Aorta (tissue), 5 donors: ENCODE measurements at places on chromosomes 5 and 9. TPM values are rescaled to one million over a fixed set of nuclear protein-coding genes. Genes with fewer than 3 reads are reported as not detected.

- no peak for DNase-seq
Observed at GRCh38 chr9:128405780-128406171, 14.9 kb upstream of the CERCAM start.

The PHF24 gene
- not detected for polyA plus RNA-seq

- DNase-seq, result peak; percentile 44
Observed at GRCh38 chr5:527646-528628, 3.7 kb upstream of the SLC9A3 start.

DNA sequence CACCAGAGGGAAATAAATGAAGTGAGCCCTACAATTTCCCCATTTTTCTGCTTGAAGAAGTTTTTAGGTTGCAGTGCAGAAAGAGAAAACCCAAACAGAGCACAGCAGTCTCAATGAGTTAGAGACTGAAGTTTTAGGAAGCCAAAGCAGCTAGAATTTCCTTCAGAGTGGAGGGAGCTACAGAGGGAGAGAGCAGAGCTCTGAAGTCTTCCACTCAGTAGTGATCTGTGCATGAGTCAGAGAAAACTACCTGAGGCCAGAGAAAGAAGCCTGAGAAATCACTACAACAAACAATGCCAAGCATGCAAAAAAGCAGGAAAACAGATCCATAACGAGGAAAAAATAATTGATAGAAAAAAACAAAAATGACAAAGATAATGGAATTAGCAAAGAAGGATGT is 17.9 kb upstream of the NDUFB6 start:
- no peak for DNase-seq

GRCh38 chr5:2007878-2008501 is 125.3 kb upstream of the IRX4 start:
- peak; percentile 64 for DNase-seq

GRCh38 chr9:125511789-125512660 is 195.0 kb downstream of the MAPKAP1 start:
- DNase-seq, result no peak

The MARCOL gene
- polyA plus RNA-seq, result not detected

DNA sequence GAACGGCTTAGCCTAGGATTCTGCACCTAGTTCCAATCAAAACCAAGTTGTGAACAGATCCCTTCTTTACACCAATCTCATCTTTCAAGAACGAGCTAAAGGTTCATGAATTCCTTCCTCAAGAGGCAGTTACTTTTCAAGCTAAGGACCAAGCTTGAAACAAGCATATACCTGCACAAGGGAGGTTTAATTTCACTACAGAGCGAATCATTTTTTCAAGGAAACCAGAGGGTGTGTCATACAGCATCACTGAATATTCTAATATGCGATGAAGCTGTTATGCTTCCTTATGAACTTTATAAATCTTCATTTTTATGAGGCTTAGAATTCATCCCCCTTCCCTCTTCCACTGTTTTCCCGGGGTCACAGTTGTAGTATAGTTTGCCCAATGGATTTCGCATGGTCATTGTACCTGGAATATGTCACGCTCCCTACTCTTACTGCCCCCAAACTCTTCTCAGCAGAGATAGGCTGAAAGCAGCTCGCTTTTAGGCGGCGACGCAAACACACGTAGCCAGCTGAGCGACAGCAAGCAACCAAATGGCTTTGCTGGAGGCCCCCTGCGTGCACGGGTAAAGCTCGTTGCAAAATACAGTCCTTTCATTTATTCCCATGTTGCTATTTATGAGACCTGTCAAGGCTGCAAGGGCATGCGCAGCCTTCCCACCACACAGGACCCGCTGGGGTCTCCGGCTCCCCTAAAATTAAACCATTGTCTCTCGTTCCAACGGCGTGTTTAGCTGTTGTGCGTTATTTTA is 832 bp downstream of the LMBRD2 start:
- peak; percentile 61 for DNase-seq

- no peak for DNase-seq
Observed at GRCh38 chr5:78607864-78608263, 40.7 kb downstream of the LHFPL2 start.

GRCh38 chr5:137712139-137712667 is 23.7 kb downstream of the KLHL3 start:
- no peak for DNase-seq

DNA sequence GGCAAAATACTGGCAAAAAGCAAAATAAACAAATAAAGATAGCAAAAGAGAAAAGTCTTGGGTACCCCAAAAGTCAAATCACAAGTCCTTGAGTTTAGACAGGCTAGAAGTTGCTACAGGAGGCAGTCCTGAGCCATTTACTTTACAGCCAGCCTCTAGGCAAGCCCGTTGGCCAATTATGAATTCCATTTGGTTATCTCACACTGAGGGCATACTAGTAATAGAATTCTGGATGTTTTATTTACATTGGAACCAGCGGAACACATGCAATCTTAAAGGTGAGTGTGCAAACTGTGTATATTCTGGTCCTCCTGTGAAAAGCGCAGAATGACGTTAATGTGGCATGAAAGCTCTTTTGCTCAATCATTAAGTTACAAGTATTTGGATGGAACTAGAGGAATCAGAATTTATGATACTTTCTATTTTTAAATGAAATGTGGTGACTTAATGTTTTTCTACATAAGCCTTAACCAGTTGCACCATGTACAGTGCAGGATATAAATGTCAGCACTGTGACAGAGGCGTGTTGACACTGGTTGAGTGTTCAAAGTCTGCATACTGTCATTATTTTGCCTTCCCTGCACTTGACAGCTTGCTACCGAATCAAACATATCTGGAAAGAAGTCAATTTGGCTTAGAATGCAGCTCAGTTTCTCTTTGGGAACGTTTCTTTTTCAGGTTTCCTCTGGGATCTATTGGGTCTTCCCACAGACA is 7.9 kb downstream of the GDNF start:
- no peak for DNase-seq

- no peak for DNase-seq
Observed at GRCh38 chr5:28580616-28581015, 1542.2 kb upstream of the CDH9 start.

DNA sequence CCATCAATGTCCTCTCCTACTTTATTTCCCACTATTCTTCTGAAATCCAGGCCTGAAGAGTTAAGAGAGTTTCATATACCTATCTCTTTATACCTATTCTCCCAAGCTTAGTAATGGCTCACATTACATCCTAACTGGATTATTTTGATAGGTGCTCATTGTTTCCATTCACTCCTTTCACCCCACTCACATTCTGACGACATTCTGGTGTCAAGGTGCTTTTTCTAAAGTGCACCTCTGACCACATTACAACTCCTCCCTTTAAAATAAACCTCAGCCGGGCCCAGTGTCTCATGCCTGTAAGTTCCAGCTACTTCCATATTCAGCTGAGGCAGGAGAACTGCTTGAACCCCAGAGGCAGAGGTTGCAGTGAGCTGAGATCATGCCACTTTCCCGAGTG is 417.1 kb downstream of the BNC2 start:
- DNase-seq, result no peak

The ZBED3 gene
- polyA plus RNA-seq, result 1.6 TPM

- DNase-seq, result no peak
Observed at GRCh38 chr9:104970271-104970987, 42.5 kb upstream of the ABCA1 start.

DNA sequence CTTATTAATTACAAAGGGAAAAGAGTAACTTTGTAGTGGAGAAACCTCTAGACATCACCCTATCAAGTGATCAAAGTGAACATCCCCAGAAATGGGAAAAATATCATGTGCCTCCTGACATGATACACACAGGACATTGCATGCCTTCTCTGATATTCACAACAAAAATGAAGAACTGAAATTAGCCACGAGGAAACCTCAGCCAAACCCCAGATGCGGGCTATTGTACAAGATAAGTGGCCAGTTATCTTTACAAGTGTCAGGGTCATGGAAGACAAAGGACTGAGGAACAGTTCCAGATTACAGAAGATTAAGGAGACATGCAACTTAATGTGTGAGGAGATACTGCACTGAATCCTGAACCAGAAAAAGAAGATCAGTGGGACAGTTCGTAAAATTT is 23.8 kb upstream of the NPM1 start:
- no peak for DNase-seq

GRCh38 chr9:126673689-126674364 is 60.1 kb downstream of the LMX1B start:
- no peak for DNase-seq

GRCh38 chr5:149470942-149471341 is 80.3 kb downstream of the CSNK1A1 start:
- DNase-seq, result no peak

DNA sequence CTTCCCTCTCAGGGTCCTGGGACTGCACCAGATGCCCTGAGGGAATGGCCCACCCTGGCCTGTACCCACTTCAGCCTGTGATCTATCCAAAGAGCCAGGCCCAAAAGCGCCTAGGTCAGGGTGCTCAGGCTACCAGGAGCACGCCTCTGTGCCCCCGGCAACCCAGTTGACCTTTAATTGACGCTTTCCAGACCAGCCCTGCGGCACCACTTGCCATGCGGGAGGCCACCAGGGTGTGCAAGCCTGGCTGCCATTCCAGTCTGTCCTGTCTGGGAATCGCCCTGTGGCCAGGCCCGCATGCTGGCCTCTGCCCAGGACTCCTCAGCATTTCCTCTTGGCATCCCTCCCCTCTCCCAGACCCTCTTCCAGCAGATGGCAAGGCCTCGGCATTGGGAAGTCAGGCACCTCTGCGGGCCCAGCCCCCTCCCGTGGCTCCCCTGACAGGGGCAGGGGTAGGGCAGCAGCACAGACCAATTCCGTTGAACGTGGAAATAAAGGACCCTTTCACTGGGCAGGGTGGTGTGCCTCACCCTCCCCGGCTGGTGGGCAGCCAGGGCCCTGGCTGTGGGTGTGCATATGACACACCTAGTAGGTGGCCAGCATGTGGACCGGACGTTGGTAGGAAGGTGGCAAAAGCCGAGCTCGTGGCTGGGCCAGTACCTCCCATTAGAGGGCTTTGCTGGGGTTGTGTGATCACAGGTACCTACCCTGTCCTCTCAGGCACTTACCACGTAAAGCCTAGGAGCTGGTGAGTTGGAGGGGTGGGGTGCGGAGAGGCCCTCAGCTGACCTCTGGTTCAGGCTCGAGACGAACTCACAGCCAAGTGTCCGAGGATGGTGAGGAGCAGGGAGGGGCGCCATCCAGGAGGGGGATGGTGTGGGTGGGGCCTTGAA is 3.5 kb upstream of the AIF1L start:
- DNase-seq, result no peak

DNA sequence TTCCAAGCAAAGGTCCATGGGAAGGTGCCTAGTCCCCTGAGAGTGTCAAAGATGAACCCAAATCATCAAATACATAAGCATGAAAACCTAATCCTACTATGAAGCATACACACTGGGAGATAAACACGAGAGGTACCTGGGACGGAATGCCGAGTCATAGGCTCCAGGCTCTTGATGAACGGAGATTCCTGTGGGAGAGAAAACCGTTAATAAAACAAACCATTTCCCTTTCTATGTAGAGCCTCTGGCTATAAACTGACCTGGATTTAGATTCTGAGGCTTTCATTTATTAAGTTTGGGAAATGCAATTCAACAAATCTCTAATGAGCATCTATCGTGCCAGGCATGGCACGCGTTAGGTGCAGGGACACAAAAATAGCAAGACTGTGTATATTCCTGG is 206.4 kb upstream of the IL12B start:
- no peak for DNase-seq

DNA sequence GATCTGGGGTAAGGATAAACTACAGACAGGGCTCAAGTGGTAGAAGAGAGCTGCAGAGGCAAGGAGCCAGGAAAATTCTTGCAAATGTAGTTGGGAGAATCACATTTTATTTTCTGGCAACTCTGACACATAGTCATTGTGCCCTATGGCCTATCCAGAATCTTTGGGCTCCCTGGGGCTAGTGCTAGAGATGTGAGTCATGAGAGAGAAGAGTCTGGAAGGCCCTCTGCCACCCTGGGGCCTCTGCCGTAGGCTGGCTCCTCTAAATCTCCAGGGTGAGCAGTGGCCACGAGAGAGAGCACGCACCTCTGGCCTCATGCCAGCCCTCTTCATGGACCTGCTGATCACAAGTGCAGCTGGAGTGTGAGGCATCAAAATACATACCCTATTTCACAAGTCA is 74.3 kb upstream of the SSBP2 start:
- peak; percentile 70 for DNase-seq

DNA sequence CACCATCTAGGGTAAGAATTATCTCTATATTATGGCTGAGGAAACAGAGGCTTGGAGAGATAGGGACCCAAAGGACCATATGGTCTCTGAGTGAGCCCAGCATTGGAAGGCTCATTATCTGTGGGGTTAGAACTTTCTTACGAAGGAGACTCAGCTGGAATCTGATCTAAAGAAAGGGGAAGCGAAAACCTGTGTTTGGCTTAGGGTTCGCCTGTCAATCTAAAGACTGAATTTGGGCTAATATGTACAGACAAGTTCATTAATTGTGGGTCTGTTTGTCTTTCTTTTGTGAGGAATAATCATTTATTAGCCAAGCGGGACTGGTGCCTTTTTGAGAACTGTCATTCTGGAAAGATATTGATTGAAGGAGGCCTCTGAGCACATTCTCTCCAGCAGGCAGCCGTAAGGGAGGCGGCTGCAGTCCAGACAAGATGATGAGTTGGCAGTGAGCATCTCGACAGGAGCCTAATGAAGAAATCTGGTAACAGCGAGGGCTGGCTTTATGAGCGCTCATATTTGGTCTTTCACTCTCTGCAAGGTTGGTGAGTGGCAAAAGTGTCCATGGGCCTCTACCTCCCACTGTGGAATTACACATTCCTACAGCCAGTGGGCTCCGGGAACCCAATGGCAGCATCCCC is 104.2 kb upstream of the GPR151 start:
- no peak for DNase-seq

The FSD1L gene
- polyA plus RNA-seq, result 1.3 TPM

GRCh38 chr9:129225815-129226214 is 47.8 kb upstream of the IER5L start:
- no peak for DNase-seq

The SLCO4C1 gene
- polyA plus RNA-seq, result not detected

DNA sequence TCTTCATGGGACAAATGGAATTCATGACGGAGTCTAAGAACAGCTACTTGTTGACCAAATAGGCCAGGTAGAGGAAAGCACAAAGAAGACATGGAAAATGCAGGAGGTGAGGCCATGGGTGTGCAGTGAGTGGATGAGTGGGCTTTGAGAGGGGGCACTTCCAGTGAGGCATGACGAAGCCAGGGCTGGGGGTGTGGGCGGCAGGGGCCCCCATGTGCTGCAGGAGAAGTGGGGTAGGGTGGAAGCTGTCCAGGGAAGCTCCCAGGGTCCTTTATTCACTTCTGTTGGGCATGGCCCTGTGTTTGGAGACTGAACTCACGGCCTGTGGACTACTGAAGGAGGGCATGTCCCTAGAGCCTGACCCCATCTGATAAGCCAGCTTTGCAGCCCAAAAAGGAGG is 127.6 kb upstream of the SLC25A48 start:
- DNase-seq, result no peak

GRCh38 chr5:120640778-120641177 is 176.7 kb downstream of the PRR16 start:
- no peak for DNase-seq

- DNase-seq, result peak; percentile 96
Observed at GRCh38 chr5:129904102-129904666, at the start of gene CHSY3. Gene CHSY3, plus strand, starts transcription at chr5:129904465.

GRCh38 chr5:158458086-158458485 is 599.1 kb upstream of the CLINT1 start:
- DNase-seq, result no peak

GRCh38 chr9:128470560-128470959 is 14.8 kb downstream of the ODF2 start:
- peak; percentile 65 for DNase-seq

The C5orf58 gene
- not detected for polyA plus RNA-seq
